GM23248 (cell line): ENCODE measurements at places on chromosomes 7 and 10. TPM values are rescaled to one million over a fixed set of nuclear protein-coding genes. Genes with fewer than 3 reads are reported as not detected.

- peak; percentile 18 for DNase-seq
These were observed 55.2 kb downstream of the TACC2 start for GRCh38 chr10:122044045-122044661.

GRCh38 chr7:16740623-16740953 is 13.0 kb upstream of the TSPAN13 start:
- no peak for DNase-seq

GRCh38 chr10:15333909-15334649 is 37.0 kb downstream of the FAM171A1 start:
- no peak for DNase-seq

- peak; percentile 78 for DNase-seq
These were observed 68.8 kb upstream of the GSDME start for GRCh38 chr7:24825931-24826661.

DNA sequence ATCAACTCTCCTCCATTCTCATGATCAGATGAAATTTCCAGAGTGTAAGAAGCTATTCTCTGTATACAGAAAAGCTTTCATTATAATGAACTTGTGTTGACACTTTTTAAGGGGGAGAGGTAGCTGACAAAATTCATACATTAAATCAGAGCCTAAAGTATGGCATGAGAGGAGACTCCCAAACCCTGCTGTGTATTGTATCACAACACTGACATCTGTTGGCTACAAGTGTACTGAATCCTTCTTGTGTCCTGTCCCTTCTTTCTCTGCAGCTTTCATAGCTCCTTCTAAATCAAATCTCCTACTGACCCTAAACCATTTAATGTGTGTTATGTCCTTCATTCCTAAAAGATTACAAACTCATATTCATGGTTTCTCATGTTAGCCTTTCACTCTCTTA is 70.9 kb downstream of the GCC1 start:
- peak; percentile 54 for DNase-seq

GRCh38 chr7:75696263-75697037 is 42.3 kb downstream of the HIP1 start:
- DNase-seq, result no peak

GRCh38 chr10:79293841-79294581 is 53.3 kb upstream of the PPIF start:
- peak; percentile 88 for DNase-seq

GRCh38 chr7:18225067-18225466 is 197.4 kb upstream of the PRPS1L1 start:
- DNase-seq, result no peak

DNA sequence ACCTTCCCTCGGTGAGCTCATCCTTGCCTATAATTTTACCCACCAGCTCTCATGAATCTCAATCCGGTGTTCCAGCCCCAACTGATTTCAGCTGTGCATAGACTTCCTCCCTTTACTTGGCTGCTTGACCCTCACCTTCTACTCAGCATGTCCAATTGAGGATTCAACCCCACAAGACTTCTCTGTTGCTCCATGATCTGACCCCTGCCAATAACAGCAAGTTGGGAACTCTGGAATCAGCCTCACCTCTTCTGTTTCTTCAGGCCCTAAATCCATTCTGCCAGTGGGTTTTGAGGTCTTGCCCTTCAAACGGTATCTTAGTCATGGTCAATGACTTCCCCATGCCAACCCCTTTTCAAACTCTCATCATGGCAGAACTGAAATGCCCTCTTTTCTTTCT is 390.4 kb downstream of the CALN1 start:
- no peak for DNase-seq

- DNase-seq, result peak; percentile 99
These were observed 17.1 kb upstream of the CPA1 start for GRCh38 chr7:130363026-130363847.

DNA sequence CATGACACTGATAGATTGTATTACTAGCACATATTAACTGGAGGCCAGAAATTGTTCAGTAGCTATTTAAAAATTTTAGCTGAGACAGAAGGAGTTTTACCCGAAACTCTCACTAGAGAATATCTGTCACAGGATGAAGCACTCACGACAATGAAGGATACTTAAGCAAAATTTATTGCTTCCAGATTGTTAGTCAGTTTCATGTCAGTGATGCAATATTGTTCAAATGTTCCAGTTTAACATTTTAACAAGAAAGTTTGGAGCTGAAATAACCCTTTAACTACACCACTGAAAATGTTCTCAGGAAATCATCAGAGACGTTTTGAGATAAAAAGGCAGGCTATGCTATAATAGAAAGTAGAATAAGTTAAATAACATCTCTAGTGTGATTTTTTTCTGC is 15.0 kb upstream of the CADPS2 start:
- no peak for DNase-seq

DNA sequence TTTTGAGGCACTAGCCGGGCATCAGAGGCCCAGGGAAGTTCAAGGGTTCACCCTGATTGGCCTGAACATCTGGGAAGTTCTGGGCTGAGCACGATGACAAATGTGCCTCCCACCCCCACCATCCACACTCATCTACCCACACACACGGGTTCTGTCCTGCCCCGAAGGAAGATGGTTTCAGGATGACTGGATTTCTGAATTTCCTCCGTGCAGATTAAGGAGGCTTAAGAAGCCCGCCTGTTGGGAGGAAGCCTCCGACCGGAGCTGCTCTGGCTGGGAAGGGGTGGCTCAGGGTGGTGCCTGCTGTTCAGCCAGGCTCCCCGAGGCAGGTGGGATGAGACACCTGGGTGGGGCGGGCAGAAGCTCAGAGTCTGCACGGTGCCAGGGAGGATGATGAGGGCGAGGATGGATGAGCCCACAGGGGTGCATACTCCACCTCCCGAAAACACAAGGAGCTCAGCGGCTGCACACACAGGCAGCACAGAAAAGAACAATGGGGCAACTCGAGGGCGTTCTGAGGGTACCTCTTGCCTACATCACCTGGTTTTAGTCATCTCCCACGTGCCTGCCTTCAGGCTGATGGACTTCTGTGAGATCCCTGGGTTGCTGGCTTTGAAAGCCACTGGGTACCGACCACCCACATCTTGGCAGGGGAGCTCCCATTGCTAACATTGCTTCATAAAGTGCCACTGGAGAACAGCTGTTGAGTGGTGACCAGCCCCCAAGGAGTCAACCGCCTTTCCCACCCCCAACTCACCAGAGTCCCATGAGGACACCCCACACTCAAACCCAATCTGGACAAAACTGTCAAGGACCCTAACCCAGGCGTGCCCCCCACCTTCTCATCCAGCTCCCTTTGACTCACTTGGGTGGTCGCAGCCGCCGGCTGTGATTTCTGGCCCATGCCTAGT is 41.2 kb downstream of the CALML3 start:
- DNase-seq, result peak; percentile 91

DNA sequence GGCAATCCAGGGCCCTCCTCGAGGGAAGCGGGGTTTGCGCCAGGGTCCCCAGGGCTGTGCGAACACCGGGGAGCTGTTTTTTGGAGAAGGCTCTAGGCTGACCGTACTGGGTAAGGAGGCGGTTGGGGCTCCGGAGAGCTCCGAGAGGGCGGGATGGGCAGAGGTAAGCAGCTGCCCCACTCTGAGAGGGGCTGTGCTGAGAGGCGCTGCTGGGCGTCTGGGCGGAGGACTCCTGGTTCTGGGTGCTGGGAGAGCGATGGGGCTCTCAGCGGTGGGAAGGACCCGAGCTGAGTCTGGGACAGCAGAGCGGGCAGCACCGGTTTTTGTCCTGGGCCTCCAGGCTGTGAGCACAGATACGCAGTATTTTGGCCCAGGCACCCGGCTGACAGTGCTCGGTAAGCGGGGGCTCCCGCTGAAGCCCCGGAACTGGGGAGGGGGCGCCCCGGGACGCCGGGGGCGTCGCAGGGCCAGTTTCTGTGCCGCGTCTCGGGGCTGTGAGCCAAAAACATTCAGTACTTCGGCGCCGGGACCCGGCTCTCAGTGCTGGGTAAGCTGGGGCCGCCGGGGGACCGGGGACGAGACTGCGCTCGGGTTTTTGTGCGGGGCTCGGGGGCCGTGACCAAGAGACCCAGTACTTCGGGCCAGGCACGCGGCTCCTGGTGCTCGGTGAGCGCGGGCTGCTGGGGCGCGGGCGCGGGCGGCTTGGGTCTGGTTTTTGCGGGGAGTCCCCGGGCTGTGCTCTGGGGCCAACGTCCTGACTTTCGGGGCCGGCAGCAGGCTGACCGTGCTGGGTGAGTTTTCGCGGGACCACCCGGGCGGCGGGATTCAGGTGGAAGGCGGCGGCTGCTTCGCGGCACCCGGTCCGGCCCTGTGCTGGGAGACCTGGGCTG is 26.0 kb downstream of the PRSS2 start:
- DNase-seq, result peak; percentile 24

DNA sequence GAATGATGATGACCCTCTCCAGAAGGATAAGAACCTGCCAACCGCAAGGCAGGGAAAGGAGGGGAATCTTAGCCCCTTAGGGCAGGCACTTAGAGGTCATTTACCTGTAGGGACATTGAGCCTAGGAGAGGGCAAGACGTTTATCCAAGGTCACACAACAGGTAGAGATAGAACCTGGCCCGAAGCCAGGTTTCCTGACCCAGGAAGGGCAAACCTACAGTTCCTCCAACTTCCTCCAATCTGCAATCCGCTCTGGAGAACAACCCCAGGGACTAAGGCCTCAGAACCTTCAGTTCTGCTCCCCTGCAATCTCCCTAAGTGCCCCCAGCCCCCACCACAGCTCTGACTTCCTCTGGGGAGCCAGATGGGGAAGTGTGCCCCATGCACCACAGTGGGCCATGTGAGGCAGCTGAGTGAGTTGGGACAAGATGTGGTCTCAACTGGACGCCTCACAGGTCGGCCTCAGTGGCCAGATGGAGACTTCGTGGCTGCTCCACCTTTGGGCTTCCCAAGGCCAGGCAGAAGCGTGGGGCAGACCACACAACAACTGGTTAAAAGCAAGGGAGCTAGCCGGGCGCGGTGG is 1.4 kb upstream of the PSAP start:
- no peak for DNase-seq

- peak; percentile 28 for DNase-seq
These were observed 22.4 kb downstream of the ZNF33A start for GRCh38 chr10:38032886-38033285.

GRCh38 chr10:3948843-3949242 is 163.8 kb upstream of the KLF6 start:
- DNase-seq, result no peak

DNA sequence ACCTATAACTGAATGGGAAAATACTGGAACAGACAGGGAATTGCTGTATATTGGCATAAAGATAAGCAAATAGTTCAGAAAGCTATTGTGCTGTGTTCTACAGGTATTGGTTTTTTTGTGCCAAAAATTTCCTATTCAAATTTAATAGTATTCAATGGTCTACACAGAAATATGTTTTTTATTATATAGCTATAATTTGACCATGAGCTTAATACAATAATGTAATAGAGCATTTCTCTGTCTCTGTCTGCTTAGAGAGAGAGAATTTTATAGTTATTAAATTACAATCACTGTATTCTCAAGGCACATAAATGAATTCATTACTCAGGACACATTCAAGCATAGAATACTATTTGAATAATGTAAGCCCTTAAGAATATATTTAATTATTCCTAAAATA is 62.3 kb upstream of the FZD8 start:
- no peak for DNase-seq

GRCh38 chr10:22643116-22643515 is 71.3 kb downstream of the PIP4K2A start:
- no peak for DNase-seq

DNA sequence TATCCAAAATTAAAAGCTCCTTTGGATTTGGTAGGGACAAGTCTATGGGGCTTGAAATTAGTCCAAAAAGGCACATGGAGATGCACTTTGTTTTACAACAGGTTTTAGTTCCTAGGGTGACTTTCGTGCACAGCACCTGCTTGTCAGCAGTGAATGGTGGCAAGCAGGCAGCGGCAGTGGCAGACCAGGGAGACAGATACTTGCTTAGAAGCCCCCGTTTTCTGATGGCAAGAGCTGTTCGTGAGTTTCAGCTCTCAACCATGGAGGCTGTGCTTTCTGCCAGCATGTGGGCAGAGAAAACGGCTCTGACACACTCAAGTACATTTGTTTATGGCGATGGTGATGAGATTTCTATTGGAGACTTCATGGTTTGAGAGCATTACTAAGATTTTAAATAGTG is 61.7 kb upstream of the SHH start:
- no peak for DNase-seq

- no peak for DNase-seq
These were observed 224.6 kb downstream of the TNS3 start for GRCh38 chr7:47357361-47357760.

- DNase-seq, result peak; percentile 75
These were observed 74.4 kb upstream of the TCF7L2 start for GRCh38 chr10:112875476-112876267.

DNA sequence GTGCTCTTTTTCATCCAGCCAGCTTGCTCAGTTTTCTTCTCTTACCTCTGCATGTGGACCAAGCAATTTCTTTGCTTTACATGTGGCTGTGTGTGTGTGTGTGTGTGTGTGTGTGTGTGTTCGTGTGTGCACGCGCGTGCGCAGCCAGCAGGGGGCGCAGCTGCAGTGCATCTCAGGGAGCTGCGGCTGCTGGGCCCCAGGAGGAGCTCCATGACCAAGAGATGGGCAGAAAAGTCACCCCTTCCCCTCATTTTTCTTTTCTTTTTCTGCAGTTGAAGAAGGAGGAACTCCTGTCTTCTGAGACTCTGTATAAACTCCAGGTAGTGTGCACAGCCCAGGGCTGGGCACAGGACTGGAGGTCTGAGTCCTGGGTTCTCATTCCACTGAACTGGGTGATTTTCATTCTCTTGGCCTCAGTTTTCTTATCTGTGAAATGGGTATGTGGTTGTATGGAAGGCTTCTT is 41.8 kb downstream of the BLNK start:
- DNase-seq, result peak; percentile 67

- DNase-seq, result peak; percentile 46
These were observed 20.0 kb upstream of the ZNF438 start for GRCh38 chr10:31051703-31052102.

- no peak for DNase-seq
These were observed 19.0 kb downstream of the GPER1 start for GRCh38 chr7:1106793-1107421.

- no peak for DNase-seq
These were observed 52.8 kb downstream of the AHCYL2 start for GRCh38 chr7:129277629-129278028.

DNA sequence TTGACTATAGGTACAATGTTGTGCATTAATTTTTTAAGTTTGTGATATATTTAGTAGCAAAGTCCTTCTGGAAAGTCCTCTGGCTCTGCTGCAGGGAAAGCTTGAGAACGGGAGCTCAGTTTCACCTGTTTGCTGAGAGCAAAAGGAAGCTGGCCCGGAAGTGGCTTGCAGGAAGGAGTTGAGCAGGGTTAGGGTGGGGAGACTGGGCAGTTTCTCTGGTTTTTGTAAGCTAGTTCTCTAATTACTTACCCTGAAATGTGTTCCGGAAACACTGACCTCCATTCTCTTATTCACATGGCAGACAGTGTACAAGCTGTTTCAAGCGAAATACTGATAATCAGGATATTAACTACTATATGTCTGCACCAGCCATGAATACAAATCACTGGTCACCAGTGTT is 22.3 kb downstream of the MAP3K8 start:
- no peak for DNase-seq

GRCh38 chr7:108203537-108203936 is 73.4 kb upstream of the LAMB4 start:
- DNase-seq, result no peak

The PLPP4 gene
- total RNA-seq, result 22.5 and 30.0 TPM in 2 replicates

The RBM20 gene
- 0.13 TPM in 1 of 2 replicates, not detected in the other for total RNA-seq

The ANLN gene
- 55.6 and 57.5 TPM in 2 replicates for total RNA-seq

The UMAD1 gene
- 11.8 and 15.6 TPM in 2 replicates for total RNA-seq

The CLEC2L gene
- not detected in 2 replicates for total RNA-seq

The CPXM2 gene
- 19.8 and 21.2 TPM in 2 replicates for total RNA-seq

The PRPS1L1 gene
- total RNA-seq, result not detected in 2 replicates

The SLC18A3 gene
- not detected in 2 replicates for total RNA-seq

The SORCS1 gene
- total RNA-seq, result not detected in 2 replicates

The ASB10 gene
- not detected in 2 replicates for total RNA-seq

The PDE6C gene
- total RNA-seq, result not detected in 2 replicates

The SPDYE2B gene
- not detected in 2 replicates for total RNA-seq
